Stimulated activated CD8-positive, alpha-beta memory T cell treated with anti-CD3 and anti-CD28 coated beads, Interleukin-4, amount 100 ng/mL, for 1 hour (primary cell): ENCODE measurements at places on chromosomes 2 and 18.

DNA sequence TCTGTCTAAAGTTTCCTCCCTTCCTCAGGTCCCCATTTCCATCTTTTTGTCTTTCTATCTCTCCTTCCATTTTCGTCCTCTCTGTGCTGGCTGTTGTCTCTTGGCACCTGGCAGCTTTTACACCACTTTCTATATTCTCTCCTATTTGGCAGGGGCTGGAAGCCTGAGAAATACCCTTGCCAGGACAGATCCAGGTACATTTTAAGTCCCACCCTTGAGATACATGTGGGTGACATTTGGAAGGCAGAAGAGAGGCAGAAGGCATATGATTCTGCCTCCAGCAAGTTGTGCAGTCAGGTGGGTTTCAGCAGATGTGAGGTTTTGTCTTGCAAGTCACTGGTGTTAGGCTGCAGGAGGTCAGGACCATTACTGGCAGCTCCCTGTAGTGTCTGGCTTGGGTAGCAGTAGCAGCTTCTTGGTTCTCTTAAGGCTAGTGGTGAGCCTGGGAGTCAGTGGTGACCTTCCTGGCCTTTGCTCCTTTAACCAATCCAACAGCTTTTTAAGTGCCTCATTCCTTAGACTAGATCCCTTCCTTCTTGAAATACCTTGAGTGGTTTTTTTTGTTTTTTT lies 90.1 kb downstream of the CAPN13 start:
- no peak for DNase-seq

- DNase-seq: no peak
Observed at GRCh38 chr2:61371027-61371426, 99.9 kb downstream of the USP34 start.

- DNase-seq: no peak
Observed at GRCh38 chr2:65351948-65352595, 80.3 kb downstream of the SPRED2 start.

DNA sequence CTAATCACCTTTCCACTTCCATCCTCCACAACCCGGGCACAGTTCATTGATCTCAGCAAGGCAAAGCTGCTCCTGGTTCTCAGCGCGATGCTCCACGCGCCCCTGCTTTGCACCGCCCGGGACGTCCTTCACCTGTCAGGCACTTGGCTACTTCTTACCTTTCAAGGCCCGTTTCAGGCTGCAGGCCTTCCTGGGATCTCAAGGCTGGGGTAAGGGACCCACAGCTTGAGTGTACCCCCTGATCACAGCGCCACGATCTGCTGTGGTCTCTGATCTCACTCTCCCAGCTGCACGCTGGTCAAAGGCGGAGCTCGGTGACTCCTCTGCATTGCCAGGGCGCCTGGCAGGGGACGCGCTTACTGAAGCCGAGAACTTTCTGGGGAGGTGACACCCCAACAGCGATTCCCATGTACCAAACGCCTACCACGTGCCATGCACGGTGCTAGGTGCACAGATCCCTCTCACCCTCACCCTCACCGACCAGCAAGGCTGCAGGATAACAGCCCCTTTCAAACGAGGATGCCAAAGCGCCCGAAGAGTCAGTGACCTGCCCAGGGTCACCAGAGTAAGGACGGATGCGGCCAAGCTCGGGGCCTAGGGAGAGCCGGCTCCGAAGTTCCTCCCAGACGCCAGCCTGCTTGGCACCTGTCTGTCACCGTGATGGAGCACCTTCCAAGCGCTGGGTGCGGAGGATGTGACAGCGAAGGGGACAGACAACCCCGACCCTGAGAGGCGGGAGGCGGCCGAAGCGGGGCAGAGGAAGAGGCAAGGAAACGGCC lies 818 bp downstream of the ITGB1BP1 start:
- peak; percentile 4 for DNase-seq

DNA sequence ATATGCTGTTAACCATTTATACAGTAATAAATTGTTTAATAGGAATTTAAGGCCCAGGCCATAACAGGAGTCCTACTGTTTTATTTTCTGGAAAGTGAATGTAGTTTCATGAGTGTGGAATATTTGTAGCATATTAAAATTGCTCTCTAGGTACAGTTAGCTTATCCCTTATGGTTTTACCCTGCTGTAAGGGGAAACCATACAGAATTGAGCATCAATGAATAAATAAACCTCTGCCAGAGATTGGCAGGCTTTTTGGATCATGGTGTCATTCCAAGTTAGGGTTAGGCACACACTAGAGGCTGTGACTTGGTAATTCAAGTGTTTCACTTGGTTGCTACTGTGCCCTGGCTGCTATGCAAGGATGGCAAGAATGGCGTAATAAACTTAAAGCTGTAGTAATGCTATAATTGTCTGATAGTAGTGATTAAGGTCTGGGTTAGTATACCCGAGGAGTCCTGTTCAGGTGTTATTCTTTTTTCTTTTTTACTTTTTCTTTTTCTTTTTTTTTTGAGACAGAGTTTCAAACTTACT lies 30.4 kb downstream of the BMPR2 start:
- DNase-seq: no peak

GRCh38 chr18:48124857-48125626 lies 194.6 kb upstream of the SMAD2 start:
- no peak for DNase-seq

DNA sequence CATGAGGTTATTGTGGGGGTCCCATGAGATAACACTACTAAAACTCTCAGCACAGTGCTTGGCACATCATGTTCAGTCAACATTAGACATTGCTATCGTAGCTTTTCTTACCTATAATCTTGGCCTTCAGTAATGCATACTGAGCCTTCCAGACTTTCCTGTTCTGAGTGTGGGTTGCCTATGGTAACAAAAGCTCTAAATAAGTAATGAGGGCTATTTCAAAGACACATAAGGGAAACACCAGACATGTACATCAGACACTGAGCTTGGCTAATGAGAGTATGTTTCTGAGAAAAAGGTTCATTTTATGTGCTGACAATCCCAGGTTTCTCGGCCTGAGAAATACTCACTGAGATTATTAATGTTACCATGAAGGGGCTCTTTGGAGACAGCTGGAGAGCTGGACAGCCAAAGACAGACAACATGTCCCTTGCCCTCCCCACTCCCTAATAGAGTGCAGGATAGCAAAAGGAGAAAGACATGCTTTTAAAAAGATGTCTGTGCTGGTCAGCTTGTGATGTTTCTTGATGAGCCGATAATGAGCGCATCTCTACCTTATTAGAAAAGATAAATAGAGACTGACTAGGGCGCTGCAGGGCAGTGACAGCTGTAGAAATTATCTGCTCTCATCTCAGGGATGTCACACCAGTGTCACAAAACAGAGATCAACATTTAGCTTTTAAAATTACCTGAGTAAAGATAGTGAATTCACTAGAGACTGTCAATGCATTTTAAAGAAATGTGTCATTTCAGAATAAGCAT lies 25.4 kb downstream of the POLE4 start:
- no peak for DNase-seq

- no peak for DNase-seq
Observed at GRCh38 chr2:145020694-145021093, 500.8 kb upstream of the ZEB2 start.

- DNase-seq: no peak
Observed at GRCh38 chr2:33598561-33599174, 431 bp downstream of the FAM98A start.

- DNase-seq: no peak
Observed at GRCh38 chr2:212709280-212709679, 170.7 kb upstream of the ERBB4 start.

DNA sequence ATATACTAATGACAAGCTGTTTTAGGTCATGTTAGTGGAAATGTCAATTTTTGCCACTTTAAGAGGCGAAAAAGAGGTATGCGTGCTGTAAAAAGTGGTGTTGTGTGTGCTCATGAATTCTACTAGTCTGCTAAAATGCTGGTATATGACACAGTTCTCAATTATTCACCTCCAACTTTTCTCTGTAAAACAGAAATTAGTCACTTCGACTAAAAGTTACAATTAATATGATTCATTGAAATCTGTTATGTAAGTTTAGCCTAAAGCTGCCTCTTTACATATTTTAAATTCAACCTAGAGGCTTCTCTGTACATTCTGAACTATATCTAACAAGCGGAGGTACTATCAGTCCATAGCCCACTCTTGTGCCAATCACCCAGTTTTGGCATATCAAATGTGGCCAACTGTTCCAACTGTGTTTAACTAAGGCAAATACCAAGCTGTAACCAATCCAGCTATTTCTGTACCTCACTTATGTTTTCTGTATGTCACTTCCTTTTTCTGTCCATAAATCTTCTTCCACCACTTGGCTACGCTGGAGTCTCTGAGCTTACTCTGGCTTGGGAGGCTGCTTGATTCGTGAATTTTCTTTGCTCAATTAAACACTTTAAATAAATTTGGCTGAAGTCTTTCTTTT lies 20.8 kb downstream of the BAZ2B start:
- no peak for DNase-seq

DNA sequence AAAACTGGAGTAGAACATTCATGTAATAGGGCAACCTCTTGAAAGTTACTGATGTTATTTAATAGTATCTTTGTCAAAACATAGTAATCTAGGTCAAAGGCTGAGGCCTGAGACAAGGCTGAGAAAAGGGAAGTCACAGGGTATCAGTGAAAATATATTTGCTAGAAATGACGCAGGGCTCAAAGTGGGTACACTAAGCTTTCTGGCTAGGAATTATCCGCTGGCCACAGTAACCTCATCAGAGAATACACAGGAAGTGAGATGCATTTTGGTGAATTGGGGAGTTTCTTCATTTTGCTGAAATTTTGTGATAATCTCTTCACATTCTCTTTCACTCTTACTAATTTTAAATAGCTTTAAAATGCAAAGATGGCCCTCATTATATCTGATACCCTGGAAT lies 206.8 kb downstream of the OTX1 start:
- DNase-seq: no peak

- DNase-seq: no peak
Observed at GRCh38 chr18:59459369-59460071, 100.5 kb upstream of the LMAN1 start.

DNA sequence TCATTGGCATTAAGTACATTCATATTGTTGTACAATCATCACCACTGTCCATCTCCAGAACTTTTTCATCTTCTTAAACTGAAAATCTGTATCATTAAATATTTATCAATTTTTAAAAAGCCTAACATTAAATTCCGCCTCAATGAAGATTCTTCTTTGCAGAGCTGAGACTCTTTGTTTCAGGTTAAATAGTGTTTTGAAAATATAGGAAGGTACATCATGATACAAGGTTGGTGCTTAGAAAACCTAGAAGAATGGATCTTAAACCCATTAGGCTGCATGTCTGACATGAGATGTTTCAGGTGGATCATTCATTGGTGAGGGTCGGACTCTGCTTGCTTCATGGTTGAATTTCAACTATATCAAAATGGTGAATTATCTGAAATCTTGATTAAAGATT lies 30.5 kb downstream of the DDX1 start:
- no peak for DNase-seq

- DNase-seq: no peak
Observed at GRCh38 chr2:235568431-235568830, 74.6 kb downstream of the AGAP1 start.

GRCh38 chr2:176415937-176416499 lies 146.8 kb downstream of the MTX2 start:
- DNase-seq: no peak

- DNase-seq: no peak
Observed at GRCh38 chr2:17877811-17878280, 621 bp upstream of the KCNS3 start.

DNA sequence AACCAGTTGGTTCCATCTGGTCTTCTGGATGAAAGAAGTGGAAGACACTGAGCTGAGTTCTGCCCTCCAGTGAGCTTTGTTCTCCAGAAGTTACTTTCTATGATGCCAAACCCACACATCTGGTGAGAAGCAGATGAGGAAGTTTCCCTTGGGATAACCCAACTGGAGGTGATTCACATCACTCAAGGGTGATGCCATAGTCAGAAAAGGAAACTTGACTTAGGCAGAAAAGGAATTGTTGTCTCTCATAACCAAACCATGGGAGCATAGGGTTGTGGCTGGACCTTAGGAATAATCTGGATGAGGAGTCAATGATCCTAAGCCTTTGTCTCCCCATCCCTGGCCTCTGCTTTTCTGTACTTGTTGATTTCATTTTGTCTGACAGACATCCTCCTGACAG lies 43.7 kb downstream of the CDC42EP3 start:
- DNase-seq: no peak

GRCh38 chr18:62179213-62179612 lies 7.6 kb downstream of the PIGN start:
- no peak for DNase-seq

DNA sequence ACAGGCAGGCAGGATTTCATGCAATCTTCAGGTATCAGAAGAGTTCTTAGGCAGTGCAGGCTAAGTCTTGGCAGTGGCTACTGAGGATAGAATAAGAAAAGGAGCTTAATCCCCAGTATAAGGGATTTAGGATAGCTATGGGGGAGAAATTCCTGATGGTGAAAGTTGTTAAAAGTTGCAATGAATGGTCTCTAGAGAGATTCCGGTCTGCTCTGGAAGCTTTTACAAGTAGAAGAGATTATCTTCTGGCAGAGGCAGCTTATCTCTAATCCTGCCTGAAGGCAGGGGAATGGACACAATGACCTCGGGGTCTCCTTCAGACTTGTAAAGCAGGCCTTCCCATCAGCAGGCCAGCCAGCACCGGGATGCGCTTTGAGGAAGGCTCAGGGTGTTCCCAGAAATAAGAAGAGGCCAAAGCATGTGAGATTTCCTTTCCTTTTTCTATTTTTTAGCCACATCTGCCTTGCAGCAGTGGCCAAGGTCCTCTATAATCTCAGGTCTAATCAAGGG lies 253.9 kb upstream of the KLHL29 start:
- DNase-seq: no peak

GRCh38 chr2:220781622-220782241 lies 790.4 kb downstream of the EPHA4 start:
- DNase-seq: no peak

DNA sequence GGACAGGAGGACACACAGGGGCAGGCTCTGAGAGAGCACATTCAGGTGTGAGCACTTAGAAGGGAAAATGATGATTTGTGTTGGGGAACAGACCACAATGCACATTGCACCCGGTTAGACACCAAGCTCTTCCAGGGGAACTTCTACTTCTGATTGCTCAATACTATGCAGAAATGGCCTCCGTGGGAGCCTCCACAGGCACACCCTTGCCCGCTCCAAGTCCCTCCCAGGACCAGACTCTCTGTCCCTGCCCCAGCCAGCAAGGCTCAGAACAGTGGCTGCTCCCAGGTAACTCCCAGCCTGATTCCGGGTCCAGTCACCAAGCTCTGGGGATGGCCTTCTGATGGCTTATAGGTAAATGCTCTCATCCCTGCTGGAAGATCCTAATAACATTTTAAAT lies 56.2 kb downstream of the BCL2L11 start:
- no peak for DNase-seq

GRCh38 chr18:35477497-35477896 lies 20.3 kb downstream of the INO80C start:
- DNase-seq: no peak

DNA sequence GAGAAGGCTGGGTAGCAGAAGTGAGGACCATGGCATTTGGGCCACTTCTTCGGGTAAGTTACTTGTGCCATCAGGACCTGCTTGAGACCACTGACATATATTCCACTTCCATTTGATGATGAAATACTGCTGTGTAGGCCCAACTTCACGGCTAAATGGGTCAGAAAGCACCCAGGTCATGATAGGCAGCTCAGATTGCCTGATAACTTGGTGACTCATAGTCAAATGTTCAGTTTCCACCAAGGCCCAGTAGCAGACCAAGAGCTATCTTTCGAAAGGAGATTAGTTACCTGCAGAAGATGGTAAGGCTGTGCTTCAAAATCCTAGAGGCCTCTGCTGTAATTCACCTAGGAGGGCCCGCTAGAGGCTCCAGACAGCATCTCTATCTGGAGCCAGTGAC lies 31.8 kb upstream of the MEX3C start:
- no peak for DNase-seq
